Breast epithelium (tissue), 4 donors: ENCODE measurements at places on chromosomes 4 and X. TPM values are rescaled to one million over a fixed set of nuclear protein-coding genes. Genes with fewer than 3 reads are reported as not detected.

DNA sequence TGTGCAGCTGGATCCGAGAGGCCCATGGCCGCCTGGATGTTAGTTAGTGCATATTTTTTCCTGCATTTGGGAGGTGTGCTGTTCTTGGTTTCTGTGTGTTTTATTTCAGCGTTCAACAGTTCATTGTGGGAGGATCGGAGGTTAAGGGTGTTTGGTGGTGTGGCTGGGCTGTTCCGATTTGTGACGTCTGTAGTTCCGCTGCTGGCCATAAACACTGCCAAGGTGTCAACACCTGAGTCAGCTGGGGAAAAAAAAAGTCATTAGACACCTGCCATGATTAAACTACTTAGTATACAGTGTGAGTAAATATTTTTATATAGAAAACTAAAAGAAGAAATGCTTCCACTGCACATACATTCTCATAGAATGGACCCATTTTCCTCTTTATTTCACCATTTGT, 200.2 kb downstream of the APBB2 start:
- DNase-seq: no peak

DNA sequence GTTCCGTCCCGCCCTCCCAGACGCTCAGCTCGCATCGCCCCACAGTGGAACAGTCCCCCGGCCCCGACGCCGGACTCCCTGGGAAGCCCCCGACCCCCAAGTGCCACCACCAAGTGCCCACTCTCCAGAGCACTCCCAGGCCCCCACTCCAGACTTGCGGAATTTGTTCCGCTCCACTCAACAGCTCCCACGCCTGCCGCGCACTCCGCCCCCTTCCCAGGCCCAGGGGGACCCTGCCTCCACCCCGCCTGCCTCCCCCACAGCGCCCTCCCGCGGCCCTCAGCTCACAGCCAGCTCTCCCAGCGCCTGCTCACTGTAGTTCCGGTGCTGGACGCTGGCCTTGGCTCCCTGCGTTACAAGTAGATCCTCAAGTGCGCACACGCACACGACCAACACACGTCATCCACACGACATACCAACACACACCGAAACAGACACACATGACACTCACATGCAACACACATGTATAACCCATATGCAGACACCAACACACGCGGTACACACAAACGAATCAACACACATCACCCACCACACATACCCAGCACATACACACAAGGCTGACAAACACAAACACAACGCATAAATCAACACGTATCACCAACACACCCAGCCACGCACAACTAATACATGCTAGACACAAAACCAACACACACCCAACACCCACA, 8.0 kb downstream of the MSX1 start:
- no peak for DNase-seq

- no peak for DNase-seq
Measured at GRCh38 chr4:11297627-11298026, 131.1 kb downstream of the HS3ST1 start.

GRCh38 chr4:140659943-140660700, 91.4 kb upstream of the UCP1 start:
- DNase-seq: no peak

DNA sequence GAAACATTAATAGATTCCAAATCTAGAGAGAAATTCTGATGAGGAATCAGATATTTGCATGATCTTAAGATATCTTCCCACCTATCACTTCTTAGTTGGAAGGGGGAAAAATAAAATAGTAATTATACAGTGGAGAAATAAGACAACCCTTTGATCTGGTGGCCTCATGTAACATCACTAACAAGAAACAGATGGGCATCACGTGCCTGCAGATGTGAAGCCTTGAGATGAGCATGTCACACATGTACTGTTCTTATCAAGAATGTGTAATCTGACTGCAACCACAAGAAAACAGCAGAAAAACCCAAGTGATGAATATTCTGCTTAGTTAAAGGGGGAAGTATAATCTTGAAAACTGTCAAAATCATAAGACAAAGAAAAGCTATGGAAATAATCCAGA, 31.4 kb upstream of the NKX6-1 start:
- DNase-seq: no peak

- no peak for DNase-seq
Measured at GRCh38 chr4:91837608-91838029, 466.1 kb upstream of the GRID2 start.

- no peak for DNase-seq
Measured at GRCh38 chr4:1928356-1929239, 57.4 kb downstream of the NSD2 start.

- no peak for DNase-seq
Measured at GRCh38 chr4:174764105-174764729, 64.8 kb downstream of the GLRA3 start.

GRCh38 chr4:82618103-82618720, 56.4 kb upstream of the TMEM150C start:
- DNase-seq: no peak

DNA sequence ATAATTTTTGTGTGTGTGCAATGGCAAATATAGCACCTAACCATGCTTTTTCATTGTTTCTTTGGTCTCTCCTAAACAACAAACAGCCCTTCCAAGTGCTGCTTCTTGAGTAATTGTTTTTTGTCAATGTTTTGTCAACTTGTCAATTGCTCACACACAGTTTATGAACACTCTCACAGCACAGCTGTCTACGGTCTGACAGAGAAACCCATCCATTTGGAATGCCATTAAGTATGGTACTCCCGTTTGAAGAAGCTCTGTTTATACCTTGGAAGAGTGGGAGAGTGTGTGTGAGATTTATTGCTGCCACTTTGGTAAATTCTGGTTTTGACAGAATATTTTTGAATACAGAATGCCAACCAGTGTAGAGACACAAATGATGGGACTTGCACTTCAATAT, 254.6 kb downstream of the LDB2 start:
- no peak for DNase-seq

DNA sequence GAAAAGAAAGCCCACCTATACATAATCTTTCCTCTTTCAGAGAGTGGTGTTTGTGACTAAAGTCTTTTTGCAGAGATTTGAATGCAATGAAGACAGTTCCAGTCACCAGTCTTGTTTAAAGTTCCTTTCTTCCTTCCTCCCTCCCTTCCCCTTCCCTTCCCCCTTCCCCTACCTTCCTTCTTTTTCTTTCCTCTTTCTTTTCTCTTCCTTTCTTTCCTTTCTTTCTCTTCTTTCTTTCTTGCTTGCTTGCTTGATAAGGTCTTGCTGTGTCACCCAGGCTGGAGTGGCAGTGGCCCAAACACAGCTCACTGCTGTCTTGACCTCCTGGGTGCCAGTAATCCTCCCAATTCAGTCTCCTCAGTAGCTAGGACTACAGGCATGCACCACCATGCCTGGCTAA, 19.0 kb upstream of the ASB5 start:
- DNase-seq: no peak

GRCh38 chrX:40095583-40096394, 2.0 kb downstream of the BCOR start:
- no peak for DNase-seq

DNA sequence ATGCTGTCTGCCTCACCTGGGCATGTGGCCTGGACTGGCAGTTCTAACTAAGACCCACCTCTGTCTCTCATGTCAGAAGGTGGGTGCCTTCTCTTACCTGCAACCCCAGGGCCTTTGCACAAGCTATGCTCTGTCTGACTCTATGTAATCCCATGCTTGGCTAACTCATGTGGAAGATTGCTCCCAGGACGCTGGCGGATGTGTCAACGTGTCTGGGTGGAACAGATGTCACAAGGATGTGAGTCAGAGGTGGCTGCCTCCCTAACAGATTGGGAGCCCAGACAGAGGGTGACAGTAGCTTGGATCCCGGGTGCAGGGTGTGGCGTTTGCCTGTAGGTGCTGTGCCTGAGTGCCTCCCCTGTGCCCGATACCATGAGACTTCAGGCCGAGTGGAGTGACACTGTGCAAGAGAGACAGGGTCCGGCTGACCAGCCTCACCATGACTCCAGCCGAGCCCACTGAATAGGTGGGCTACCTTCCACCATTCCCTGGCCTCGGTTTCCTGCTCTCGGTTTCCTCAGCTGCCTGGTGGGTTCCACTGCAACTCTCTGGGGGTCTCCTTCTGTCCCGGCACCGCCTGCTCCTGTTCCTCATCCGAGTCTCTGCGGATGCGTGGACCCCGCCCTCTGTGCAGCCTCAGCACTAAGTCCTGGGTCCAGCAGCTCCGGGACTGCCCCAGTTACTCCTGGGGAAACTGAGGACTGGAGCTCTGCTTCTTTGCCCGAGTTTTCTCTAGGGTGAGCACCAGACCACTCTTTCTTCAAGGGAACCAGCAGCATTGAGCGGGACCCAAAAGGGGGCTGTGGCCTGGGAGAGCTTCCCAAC, 11.0 kb downstream of the SH3BP2 start:
- no peak for DNase-seq

GRCh38 chrX:114267142-114267541, 316.7 kb upstream of the HTR2C start:
- DNase-seq: no peak

Gene NKX3-2
- total RNA-seq: under 0.01 TPM

Gene GUCY1A1
- total RNA-seq: 57.0 TPM

Gene TASL
- 1.4 TPM for total RNA-seq

Gene PWWP3B
- total RNA-seq: 7.0 TPM
